ENCODE measurements at places on chromosomes 11 and 22.

DNA sequence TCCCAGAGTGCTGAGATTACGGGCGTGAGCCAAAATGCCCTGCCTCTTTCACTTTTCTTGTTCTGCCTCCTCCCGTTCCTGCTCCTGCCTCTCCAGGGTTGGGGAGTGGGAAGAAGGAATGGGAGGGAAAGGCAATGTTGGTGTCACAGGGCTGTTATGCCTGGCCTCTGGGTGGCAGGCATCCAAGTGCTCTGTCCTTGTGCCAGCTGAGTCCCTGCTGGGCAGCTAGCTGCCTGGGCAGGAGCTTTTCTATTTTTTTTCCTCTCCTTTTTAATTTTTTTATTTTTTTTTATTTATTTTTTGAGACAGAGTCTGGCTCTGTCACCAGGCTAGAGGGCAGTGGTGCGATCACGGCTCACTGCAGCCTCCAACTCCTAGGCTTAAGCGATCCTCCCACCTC is 4.1 kb upstream of the SAC3D1 start:
- DNase-seq: no peak

- no peak for DNase-seq
Observed at GRCh38 chr22:40007853-40008710, 13.3 kb downstream of the FAM83F start.

- DNase-seq: peak; percentile 63
Observed at GRCh38 chr11:65500387-65501185, 1.7 kb downstream of the MALAT1 start.

DNA sequence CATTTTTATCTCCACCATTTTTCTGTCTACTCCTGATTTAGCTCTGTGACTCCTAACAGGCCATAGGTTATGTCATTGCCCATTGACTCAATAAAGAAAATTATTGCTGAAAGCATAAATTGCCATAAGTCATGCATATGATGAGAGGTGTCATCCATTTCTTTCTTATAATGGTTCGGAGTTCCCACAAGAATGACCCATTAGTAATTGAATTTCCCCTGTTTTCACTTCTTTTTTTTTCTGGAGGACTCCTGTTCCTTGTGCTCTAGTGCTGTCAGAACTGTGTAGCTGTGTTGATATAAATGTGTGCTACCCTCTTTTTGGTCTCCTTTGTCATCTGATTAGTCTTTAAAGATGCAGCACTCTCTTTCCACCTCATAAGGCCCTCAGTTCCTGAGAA is 22.9 kb upstream of the CARD18 start:
- DNase-seq: no peak

GRCh38 chr22:29838599-29838956 is 504 bp upstream of the ASCC2 start:
- no peak for DNase-seq

- DNase-seq: peak; percentile 86
Observed at GRCh38 chr11:122743949-122744348, 88.4 kb downstream of the UBASH3B start.

DNA sequence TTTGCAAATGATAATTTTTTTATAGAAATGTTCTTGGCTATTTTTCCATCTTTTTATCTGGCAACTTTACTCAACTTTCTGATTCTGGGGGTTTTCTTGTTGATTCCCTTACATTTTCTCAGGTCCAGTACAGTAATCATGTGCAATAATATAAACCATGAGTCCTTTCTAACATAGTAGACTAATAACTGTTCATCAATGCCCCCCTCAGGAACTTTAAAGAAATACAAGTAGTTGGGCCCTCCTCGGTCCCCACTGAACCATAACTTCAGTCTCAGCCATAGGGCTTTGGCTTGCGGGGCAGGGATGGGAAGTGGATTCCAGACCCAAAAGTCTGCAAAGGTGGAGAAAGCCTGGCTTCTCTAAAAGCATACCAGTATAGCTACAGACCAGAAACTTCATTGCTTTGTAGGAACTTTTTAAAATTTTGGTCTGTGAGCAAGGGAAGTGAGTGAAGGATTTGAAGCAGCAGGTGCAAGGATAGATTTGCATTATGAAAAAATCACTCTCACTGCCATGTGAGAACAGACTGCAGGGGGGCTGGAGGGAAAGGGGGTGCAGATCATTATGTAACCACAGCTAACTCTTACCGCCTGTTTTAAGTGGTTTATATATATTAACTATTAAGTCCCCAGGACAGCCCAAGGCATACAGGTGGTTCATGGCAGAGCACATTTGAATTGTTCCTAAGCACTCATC is 10.4 kb upstream of the TUB start:
- DNase-seq: peak; percentile 18

- no peak for DNase-seq
Observed at GRCh38 chr11:111922803-111923202, 4.1 kb downstream of the C11orf52 start.

GRCh38 chr22:30048681-30049080 is 31.6 kb upstream of the HORMAD2 start:
- no peak for DNase-seq

- DNase-seq: no peak
Observed at GRCh38 chr11:101582236-101582988, 1.4 kb downstream of the TRPC6 start.

DNA sequence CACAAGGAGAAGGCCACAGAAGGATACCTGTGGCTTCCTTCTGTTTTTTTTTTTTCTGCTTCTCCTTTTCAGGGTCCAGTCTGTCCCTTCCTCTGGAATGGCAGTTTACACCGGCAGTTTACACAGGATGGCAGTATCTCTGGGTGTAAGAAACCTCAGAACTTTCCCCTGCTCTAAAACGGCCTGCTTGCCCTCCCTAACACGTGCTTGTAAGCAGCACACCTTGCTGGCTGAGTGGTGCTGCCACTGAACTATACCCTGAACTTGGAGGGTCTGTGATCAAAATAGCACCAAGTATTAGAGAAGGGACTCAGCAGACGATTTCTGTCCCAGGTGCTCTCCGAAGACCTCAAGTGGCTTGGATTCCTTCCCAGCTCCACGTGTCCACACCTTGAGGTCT is 904 bp upstream of the OPCML start:
- DNase-seq: no peak

DNA sequence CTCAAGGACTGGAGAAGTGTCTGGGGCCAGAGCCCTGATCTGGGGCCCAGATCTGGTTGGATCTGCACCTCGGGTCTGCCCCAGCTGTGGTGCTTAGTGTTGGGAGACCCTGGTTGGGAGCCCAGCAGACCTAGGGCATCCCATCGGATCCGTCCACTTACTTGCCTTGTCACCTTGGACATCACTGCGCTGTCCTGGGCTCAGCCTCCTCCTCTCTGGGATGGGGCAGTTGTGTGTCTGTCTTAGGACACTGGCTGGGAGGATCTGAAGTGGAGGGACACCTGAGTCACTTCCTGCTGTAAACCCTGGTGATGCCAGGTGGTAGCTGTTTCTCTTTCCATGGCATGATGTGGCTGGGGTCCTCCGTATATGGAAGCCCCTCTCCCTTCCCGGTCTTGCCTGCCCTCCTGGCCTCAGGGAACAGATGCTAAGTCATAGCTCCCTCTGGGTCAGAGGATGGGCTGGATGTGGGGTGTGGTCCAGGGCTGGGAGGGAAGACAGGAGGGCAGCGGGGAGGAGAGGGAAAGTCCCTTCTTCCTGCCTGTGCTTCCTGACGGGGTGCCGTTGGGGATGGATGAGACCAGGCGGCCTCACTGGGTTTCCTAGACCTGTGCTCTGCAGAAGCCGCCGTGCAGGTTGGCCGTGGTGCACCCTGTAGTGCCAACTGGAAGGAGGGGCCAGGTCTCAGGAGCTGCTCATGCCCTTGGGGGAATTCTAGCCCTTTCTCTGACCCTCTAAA is 12.1 kb upstream of the OMP start:
- DNase-seq: no peak

DNA sequence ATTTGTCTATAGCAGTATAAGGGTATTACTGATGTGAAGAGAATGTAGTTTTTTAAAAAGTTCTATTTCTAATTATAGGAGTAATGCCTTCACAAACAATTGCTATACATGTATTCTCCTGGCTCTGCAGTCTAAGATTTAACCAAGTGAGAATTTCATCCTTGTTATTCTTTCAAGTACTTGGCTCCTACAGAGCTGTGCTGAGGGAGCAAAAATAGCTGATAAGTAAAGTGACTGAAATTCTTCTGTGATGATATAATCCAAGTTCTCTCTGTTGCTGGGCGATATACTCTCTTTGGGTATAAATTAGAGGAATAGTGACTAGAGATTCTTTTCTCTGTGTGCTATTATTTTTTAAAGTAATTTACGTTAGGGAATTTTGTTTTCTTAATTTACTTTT is 68.0 kb downstream of the PGR start:
- DNase-seq: no peak

DNA sequence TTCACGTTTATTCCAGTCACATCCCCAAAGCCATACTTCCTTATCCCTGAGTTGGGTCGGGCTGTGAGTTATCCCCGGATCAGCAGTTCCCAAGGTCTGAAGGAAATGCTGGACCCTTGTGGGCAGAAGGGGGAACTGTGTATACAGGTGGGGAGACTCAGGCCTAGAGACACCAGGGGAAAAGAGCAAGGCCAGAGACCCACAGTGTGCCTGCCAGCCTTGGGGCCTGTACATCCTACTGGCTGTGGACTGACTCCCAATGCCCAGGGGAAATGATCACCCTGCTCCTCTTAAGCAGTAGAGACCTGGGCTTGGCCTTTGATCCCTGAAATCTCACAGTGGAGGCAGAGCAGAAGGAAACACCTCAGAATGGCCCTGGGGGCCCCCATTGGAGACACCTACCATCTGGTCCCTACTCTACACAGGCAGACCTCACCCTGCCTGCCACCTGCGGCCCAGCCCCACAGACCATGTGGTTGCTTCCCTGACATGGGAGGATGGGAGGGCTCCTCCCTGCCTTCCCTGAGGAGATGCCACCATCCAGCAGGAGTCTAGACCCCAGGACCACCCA is 1.3 kb downstream of the SELENOM start:
- DNase-seq: no peak
